ENCODE measurements at places on chromosomes 5 and 9. TPM values are rescaled to one million over a fixed set of nuclear protein-coding genes. Genes with fewer than 3 reads are reported as not detected.

GRCh38 chr5:83249156-83249555 lies 171.8 kb downstream of the XRCC4 start:
- no peak for DNase-seq

GRCh38 chr9:31606678-31607077 lies 777.8 kb upstream of the ACO1 start:
- DNase-seq = no peak

DNA sequence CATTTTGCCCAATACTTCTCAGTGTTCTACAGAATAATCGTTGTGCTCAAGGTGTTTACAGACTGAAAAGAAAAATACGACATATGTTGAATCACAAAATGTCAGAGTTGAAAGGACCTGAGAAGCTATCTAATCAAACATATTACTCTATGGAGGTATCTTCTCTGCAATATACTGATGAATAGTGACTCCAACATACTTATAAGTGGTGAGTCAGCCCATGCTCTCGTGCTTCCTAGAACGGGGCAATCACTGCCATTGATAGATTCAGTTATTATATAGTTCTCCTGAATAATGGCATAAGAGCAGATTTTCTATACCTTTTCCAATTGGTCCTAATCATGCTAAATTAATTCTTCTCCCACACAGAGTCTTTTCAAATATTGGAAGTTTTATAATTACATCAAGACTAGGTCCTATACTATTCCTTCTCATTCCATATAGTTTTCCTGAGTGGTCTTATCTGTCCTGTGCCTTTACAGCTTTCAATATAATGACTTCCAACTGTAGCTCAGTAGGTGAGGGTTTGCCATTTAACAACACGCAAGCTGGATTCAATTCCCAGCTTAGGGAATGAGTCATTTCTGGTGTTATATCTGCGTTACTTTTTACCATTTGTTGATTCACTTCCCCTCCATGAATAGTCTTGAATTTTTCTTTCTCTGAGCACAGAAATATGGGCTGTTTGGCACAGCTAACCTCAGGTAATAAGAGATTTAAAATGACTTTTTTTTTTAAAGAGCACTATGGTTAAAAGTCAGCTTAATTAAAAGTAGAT lies 81.1 kb downstream of the PLK2 start:
- no peak for DNase-seq

DNA sequence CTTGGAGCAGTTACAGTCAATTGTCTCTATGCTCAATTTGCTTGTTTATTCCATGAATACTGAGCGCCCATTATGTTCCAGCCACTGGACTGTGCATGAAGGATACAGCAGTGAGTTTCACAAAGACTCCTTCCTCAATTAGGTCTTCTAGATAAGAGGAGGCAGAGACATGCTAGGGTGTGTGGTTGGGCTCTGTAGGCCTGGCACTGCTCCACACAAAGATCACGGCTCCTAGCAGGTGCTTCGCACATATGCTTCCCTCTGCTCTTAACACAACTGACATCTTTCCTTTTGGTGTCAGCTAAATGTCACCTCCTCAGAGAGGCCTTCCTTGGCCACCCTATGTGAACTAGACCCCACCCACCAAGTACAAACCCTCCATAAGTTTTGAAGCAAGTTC lies 10.9 kb downstream of the IL12B start:
- no peak for DNase-seq

- DNase-seq = peak; percentile 84
Measured at GRCh38 chr9:136494531-136495215, 11.8 kb upstream of the SEC16A start.

GRCh38 chr5:14257995-14258403 lies 114.9 kb downstream of the TRIO start:
- no peak for DNase-seq

GRCh38 chr5:151182976-151183375 lies 25.4 kb upstream of the ANXA6 start:
- DNase-seq = no peak

DNA sequence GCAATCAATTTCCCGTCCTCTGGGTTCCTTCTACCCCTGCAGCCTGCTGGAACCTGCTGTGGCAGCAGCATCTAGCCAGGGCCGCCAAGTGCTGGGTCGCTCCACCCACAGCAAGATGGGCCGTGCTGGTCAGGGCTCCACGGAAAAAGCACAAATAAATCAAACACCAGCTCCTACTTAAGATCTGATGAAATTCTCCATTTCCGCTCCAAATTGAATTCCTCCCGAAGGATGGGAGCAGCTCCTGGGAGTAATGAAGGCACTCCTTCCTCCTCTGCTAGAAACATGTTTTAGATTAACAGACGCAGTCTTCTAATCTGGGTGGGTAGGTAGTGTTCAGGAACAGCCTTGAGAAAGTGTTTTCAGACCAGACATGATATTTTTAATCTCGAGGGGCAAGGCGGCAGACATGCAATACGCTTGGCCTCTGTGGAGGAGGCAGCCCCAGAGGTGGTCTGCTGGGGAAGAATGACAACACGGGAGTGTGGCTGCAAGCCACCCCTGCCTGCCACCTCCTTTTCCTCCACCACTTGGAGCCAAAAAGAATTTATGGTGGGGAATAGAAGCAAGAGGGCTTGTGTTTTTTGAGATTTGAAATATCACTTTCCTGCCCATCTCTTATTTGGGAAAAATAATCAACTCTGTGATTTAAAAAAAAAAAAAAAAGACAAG lies 194.1 kb downstream of the AOPEP start:
- DNase-seq = peak; percentile 84

GRCh38 chr5:53601570-53601969 lies 41.1 kb downstream of the NDUFS4 start:
- DNase-seq = no peak

GRCh38 chr5:170484847-170485615 lies 18.8 kb upstream of the KCNIP1 start:
- no peak for DNase-seq

GRCh38 chr5:104344809-104345208 lies 782.2 kb upstream of the NUDT12 start:
- no peak for DNase-seq

DNA sequence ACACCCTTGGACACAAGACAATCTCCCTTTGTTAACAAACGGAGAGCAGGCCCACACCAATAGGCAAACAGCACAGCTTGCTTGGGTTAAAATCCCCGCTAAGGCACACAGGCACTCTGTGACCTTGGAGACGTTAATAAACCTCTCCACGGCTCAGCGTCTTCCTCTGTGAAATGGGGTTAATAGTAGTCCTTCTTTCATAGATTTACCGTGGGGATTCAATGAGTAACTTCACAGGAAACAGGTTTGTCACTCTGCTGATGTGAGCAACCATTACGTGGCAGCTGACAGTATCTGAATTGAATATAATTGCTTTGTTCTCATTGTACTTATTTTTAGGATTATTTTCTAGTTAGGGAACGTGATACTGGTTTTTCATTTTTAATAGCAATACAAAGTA lies 65.2 kb upstream of the ADRA1B start:
- no peak for DNase-seq

DNA sequence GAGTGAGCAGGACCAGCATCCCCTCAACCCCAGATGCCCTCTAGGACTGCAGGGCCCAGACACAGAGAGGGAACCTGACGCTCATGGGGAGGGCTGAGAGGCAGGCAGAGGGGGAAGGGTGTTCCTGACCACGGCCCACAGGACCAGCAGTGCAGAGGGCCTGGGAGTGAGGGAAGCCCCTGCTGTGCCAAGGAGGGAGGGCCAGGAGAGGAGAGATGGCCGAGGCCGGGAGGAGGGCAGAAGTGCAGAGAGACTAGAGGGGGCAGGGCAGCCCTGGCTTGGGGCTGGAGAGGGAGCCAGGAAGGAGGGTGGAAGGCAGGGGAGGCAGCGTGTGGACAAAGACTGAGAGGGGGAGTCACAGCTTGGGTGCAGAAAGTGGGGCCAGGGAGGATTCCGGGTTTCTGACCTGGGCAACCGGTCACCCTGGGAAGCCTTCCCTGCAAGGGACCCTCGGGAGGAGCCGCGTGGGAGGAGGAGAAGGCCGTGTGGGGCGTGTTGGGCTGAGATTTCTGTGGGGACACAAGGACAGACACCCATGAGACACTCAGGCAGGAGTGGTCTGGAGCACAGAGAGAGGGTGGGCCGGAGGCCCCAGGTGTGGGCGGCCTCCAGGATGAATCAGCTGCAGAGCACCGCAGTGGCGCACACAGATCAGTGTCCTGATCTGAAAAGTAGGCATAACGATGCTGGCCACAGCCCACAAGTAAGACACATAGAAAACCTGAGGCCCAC lies 117.5 kb downstream of the ADAMTS2 start:
- peak; percentile 28 for DNase-seq

DNA sequence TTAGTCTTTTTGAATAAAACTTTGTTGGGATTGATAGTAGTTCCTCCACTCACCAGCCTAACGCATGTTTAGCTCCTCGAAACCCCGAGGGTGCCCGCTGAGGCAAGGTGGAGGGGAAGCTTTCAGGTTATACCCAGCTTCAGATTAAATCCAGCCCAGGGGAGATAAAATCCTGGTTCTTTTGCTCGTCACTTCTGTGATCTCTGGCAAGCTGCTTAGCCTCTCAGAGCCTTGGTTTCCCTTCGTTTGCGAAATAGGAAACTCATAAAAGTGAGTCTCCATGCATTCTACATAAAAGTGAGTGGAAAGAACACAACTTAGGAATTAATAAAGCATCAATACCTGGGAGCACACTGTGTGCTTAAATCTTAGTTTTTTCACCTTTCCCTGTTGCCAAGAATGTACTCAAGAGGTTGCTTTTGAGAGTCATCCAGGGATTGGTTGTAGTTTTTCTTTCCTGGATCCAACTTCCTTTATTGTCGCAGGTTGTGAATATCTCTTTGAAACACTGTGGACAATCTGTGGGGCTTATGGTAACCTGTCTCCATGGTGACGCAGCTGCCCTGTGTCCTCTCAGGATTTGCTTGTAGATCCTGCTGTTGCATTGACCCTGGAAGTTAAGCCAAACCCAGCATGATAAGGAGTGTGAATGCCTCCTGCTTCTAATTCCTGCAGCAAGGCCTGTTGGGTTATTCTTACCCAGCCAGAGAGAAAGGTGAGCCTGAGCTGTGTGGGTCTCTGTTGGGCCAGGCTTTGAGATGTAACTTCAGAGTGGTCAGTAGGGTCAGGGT lies 2.0 kb downstream of the GALNT12 start:
- DNase-seq = no peak

DNA sequence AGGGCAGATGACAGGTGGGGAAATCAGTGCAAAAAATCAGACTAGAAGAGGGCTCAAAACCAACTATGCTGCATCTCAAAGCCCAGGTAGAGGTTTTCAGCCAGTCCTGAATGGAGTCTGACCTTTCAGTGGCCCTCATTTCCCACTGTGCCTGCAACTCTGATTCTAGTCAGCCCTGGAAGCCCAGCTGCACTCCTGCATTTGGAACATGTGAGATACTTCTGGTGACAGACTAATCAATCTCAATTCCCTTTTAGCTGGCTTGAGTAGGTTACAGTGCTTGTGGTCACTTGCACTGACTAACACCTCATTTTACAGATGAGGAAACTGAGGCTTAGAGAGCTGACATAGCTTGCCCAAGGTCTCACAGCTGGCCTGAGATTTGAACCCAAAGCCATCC lies 7.9 kb upstream of the ACSL6 start:
- DNase-seq = no peak

GRCh38 chr5:181193656-181194055 lies 11.3 kb downstream of the TRIM7 start:
- no peak for DNase-seq

DNA sequence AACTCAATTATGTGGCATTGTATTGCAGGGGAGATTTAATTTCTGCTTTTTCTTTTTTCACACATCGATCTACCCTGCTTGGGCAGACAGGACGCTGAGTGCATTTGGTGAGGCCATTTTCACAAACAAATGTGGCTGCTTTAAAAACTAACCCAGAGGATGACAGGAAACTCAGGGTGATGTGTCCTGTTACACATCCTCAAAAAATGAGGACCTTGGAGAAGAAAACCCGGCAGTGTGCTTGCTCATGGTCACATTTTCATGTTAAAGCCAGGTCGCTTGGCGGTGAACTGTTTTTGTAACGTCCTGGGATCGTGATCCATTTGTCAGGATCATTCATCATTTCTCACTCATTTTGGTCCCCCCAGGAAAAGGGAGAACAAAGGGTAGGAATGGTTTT lies 478.3 kb upstream of the ADAMTS16 start:
- no peak for DNase-seq

GRCh38 chr5:131218392-131218791 lies 45.5 kb upstream of the CDC42SE2 start:
- DNase-seq = no peak

DNA sequence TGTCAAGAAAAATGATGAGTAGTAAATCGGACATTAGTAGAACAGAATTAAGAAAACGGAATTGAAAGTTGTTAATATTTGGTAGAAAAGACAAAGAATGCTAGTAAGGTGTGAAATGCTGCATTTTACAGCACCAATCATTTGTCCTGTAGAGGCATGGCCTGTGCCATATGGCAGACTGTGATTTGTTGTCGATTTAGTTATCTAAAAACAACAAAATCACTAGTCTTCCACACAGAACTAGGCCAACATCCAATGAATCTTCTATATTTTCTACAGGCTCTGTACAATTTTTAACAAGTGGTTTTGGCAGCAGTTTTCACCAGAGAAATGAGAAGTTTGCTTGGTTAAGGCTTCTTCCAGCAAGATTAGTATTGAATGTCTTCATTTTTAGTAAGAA lies 10.4 kb downstream of the HNRNPK start:
- DNase-seq = no peak

GRCh38 chr9:33737811-33738606 lies 57.4 kb upstream of the PRSS3 start:
- peak; percentile 43 for DNase-seq

- no peak for DNase-seq
Measured at GRCh38 chr5:9176641-9177040, 369.2 kb downstream of the SEMA5A start.

DNA sequence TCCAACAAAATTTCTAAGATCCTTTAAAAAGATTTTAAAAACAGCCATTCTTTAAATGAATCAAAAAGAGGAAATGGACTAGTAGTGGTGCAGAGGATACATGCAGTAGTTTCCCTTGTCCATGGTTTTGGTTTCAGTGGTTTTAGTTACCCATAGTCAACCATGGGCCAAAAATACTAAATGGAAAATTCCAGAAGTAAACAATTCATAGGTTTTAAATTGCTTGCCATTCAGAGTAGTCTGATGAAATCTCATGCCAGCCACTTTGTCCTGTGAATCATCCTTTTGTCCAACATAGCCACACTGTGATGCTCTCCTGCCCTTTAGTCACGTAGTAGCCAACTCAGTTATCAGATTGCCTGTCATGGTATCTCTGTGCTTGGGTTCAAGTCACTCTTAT lies 286.1 kb downstream of the ANXA1 start:
- no peak for DNase-seq

GRCh38 chr9:137201205-137201868 lies 796 bp upstream of the TPRN start:
- no peak for DNase-seq

GRCh38 chr9:94441796-94442195 lies 113.1 kb upstream of the PCAT7 start:
- DNase-seq = no peak

Gene TRIM36
- 0.94 TPM for total RNA-seq

Gene C5orf52
- not detected for total RNA-seq

Gene GMCL2
- total RNA-seq = not detected

Gene SLC44A1
- 16.1 TPM for total RNA-seq

Gene MZB1
- 0.70 TPM for total RNA-seq

Gene GAS1
- total RNA-seq = 44.8 TPM

Gene HAVCR2
- total RNA-seq = 4.9 TPM

Gene MRNIP
- 12.3 TPM for total RNA-seq

Gene LIFR
- total RNA-seq = 66.9 TPM

Gene HSPA4
- 82.4 TPM for total RNA-seq

Gene HTR1A
- total RNA-seq = not detected

Gene TERT
- not detected for total RNA-seq

Gene PROB1
- 35.6 TPM for total RNA-seq

Gene KIF27
- total RNA-seq = 6.5 TPM

Gene MLLT3
- total RNA-seq = 9.2 TPM

Measured in right cardiac atrium (tissue), 5 donors.